ENCODE measurements at places on chromosomes 7 and 10.
A peak's percentile ranks its signal among the peaks of the same experiment; 100 is the strongest.

DNA sequence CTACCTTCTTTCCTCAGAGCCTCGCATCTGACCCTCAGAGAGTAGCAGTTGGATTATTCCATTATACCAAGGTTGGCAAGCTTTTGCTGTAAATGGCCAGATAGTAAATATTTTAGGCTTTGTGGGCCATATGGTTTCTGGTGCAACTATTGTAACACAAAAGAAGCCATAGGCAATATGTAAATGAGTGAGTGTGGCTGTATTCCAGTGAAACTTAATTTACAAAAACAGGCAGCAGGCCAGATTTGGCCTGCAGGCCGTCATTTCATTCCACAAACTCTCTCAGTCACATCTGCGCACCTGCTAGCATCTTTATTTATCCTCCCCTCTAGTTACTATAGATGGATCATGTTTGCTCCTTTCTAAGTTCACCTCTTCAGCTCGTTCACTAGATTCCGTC, 6.7 kb downstream of the ZNF518A start:
- peak; percentile 30 for DNase-seq

GRCh38 chr7:40983111-40983510, 719.8 kb downstream of the INHBA start:
- no peak for DNase-seq

DNA sequence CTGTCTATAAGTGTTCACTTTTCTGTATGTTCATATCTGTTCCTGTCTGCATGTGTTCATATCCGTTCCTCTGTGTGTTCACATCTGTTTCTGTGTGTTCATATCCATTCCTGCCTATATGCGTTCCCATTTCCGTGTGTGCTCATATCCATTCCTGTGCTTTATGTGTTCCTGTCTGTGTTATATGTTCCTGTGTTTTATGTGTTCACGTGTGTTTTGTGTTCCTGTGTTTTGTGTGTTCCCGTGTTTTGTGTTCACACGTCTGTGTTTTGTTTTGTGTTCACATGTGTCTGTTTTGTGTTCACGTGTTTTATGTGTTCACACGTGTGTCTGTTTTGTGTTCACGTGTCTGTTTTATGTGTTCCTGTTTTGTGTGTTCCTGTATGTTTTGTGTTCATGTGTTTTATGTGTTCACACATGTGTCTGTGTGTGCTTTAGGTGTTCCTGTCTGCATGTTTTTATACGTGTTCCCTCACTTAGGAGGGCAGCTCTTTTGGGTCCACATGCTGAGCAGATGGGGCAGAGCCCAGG, 42.2 kb upstream of the CNPY1 start:
- no peak for DNase-seq

- DNase-seq, result no peak
Observed at GRCh38 chr7:16113058-16113457, 308.3 kb downstream of the CRPPA start.

DNA sequence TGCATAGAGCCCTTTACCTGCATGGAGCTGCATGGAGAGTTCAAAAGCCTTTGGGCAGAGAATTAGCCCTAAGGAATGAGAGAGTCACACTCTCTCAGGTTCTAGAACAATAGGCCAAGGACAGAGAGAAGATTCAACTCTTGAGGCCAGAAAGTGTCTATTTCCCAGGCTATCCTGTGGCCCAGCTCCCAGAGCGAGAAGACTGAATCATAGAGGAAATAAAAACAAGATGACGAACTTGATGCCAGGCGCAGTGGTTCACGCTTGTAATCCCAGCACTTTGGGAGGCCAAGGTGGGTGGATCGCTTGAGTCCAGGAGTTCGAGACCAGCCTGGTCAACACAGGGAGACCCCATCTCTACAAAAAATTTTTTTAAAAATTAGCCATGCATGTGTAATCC, 18.3 kb upstream of the PODXL start:
- no peak for DNase-seq

GRCh38 chr7:151382079-151382885, 27.6 kb downstream of the WDR86 start:
- peak; percentile 67 for DNase-seq

DNA sequence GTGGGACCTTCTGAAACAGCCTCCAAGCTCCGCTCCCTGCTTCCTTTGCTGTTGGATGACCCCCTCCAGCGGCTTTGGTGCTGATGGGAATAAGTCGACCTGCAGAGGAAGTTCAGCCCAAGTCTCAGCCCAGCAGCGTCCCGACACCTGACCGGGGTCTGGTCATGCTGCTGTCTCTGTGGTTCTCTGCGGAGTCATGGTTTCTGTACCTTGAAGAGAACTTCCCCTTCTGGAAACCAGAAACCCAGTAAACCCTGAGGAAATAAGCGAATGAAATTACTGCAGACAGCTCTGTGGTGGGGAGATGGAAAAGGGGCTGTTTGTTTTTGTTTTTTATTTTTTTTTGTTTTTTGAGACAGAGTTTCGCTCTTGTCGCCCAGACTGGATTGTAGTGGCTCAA, 18.3 kb upstream of the ZNF12 start:
- no peak for DNase-seq

DNA sequence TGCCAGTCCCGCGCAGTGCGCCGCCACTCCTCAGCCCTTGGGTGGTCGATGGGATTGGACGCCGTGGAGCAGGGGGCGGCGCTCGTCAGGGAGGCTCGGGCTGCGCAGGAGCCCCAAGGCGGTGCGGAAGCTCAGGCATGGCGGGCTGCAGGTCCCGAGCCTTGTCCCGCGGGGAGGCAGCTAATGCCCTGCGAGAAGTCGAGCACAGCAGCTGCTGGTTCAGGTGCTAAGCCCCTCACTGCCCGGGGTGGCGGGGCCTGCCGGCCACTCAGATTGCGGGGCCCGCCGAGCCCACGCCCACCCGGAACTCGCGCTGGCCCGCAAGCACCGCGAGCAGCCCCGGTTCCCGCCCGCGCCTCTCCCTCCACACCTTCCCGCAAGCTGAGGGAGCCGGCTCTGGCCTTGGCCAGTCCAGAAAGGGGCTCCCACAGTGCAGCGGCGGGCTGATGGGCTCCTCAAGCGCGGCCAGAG, 14.4 kb upstream of the WASL start:
- no peak for DNase-seq
